ENCODE measurements at places on chromosomes 12 and 14.

DNA sequence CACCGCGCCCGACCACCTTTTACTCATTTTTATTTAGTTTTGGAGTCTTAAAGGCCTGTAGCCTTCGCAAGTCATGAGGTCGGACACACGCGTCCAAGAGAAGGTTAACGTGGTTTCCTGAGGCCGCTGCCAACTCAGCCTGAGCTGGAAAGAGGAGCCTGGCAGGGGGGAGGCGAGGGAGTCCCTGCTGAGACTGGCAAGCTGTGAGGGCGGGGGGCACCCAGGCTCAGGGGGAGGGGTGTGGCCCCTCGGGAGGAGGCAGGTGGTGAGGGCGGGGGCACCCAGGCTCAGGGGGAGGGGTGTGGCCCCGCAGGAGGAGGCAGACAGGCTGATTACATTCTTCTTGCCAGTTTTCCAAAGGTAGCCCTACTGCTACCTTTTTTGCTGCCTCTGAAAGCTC is 143.2 kb downstream of the PIWIL1 start:
- DNase-seq, result no peak

GRCh38 chr14:69963966-69964365 is 84.8 kb downstream of the SMOC1 start:
- no peak for DNase-seq

GRCh38 chr12:49367381-49368239 is at the start of gene SPATS2:
Gene SPATS2, plus strand, starts transcription at chr12:49367462. Its CDS starts 93,551 bp downstream, at chr12:49461013.
- no peak for DNase-seq

DNA sequence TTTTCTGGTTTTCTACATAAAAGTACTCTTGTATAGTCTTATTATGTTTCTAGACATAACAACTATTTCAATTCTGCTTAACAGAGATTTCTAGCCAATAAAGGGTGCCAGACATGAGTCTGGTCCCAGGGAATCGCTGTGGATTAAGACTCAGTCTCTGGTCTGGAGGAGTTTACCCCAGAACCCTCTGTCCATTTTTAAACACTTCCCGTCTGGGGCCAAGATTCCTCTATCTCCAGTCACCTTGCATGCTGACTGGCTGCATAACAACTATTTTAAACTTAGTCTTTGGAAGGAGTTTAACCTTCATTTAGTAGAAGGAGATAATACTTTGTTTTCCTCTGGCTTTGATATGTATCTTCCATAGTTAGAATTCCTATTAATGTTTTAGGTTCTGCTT is 163.1 kb upstream of the IFNG-AS1 start:
- DNase-seq, result no peak

GRCh38 chr14:32129124-32129523 is 52.0 kb downstream of the ARHGAP5 start:
- DNase-seq, result no peak

DNA sequence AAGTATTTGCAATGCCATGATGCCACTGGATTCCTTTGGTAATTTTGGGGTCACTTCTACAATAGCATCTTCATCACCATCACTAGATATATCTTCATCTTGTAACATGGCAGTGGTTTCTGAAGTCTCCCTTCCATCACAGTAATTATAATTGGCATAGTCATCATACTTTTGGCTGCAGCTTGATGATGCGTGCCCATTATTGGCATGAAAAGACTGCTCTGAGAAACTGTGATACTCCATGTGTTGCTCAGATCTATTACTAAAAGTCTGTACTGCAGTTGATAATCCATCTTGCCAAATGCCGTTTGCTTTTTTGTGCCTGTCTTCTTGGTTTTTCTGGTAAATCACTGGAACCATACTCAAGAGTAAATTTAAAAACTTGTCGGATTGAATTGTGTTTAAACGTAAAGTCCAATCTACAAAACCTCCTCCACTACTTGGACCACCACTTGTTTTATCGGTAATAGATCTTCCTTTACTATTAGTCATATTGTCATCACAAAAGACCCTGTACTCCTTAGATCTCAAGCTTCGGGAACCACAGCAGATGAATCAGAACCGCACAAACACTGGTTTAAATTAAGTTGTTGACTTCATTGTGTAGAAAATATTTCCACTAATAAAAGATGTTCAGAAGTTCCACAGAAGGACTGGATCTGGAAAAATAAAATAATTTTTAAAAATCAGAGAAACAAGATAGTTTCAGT is 29.9 kb downstream of the SLC41A2 start:
- DNase-seq, result no peak
